ENCODE measurements at places on chromosomes 16 and 17.

GRCh38 chr17:64081802-64082799 lies 47.8 kb downstream of the ERN1 start:
- DNase-seq: no peak

DNA sequence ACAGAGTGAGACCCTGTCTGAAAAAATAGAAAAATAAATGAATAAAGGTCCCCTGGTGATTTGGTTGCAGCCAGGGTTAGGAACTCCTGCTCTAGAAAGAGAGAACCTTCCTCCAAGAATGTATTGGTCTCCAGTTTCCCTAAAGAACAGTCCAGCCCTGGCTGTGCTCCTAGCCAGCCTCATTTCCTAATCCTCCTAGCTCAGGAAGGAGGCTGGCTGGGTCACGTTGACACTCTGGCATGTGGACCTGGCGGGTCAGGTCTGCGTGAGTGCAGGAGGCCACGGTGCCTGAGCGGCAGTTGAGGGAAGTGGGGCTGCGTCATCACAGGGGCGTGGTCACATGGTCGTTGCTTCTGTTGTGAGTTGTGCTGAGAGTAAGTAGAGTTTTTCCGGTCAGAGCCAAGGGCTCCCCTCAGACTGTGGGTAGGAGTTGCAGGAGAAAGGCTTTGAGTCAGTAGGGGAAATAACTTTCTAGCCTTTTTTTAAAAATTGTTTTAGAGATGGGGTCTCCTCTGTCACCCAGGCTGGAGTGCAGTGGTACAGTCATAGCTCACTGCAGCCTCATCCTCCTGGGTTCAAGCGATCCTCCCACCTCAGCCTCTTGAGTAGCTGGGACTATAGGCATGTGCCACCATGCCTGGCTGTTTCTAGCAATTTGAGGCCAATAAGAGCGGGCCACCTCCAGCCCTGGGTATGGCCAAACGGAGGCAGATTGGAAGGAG lies 194.0 kb upstream of the CIBAR2 start:
- DNase-seq: no peak

DNA sequence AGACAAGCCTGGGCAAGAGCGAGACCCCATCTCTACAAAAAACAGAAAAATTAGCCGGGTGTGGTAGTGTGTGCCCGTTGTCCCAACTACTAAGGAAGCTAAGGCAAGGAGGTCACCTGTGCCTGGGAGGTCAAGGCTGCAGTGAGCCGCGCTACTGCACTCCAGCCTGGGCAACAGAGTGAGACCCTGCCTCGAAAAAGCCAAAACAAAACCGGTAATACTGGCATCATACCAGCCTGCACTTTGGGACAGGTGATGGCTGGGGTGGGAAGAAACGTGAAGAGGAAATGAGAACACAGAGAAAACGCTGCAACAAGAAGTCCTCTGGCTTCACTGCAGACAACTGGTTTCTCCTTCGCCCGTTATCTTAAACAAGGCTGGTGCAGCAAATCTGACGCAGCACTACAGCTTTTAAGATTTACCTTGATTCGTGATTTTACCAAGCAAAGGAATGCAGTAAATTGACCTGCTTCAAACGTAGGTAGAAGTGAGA lies 725 bp upstream of the CASC3 start:
- no peak for DNase-seq

DNA sequence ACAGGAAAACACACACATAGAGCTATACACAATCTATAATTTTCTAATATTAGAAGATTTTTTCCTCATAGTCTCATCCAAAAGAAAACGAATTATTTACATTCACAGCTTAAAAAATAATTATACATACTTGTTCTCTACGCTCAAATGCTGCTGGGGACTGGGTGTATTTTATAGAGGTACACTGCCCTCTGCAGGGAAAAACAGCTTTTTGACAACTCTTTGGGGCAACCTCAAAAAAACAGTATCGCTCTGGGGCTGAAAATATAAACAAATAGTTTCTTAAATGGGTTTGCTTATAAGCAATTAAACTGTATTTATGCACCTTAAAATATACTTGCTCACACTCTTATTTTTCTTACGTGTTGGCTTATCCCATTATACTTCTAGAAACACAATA lies 261.8 kb upstream of the PSMD7 start:
- DNase-seq: no peak

- DNase-seq: no peak
Measured at GRCh38 chr17:14318918-14319205, 18.0 kb downstream of the HS3ST3B1 start.

GRCh38 chr17:6713130-6713917 lies at the start of gene SLC13A5:
Gene SLC13A5, minus strand, starts transcription at chr17:6713369. Its CDS starts 36 bp downstream, at chr17:6713333.
- no peak for DNase-seq

DNA sequence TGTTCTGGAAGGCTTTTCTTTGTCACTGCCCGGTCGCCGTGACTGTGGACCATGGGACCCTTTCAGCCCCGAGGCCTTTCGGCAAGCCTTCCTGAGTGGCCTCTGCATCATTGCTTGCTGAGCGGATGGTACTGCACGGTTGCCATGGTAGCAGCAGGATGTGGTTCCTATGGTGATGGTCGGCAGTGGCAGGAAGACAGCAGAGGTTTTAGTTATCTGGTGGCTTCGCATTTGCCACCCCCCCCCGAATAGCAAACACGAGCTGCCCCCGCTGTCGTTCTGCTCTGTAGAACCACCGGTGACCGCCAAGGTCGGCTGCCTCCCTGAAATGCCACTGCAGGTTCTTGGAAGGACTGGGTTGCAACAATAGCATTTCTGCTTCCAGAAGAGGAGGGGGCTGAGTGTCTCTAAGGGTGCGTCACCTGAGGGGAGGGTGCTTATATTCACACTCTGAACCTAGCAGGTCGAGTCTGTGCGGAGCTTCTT lies 76.6 kb downstream of the CMIP start:
- DNase-seq: peak; percentile 70

GRCh38 chr16:11126399-11127054 lies 129.5 kb downstream of the SOCS1 start:
- DNase-seq: no peak

DNA sequence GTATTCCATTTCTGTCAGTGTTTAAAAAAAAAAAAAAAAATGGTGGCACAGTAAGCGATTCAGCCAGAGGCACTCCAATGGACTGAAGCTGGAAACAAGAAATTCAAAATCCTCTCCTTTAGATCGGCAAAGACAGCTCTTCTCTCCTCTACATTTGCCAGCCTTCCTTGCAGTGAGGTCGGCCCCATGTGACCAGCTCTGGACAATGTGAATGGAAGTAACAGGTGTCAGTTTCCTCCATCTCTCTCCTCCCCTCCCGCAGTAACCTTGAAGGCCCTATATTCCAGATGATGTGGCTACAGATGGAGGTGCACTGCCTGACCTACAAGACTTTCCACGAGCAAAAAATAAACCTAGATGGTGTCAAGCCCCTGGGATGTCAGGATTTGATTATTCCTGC lies 15.0 kb downstream of the CUEDC1 start:
- no peak for DNase-seq

GRCh38 chr17:15501793-15502192 lies 34.4 kb upstream of the CDRT4 start:
- no peak for DNase-seq
